Right ventricle myocardium superior (tissue), 1 donor: ENCODE measurements at places on chromosomes 1 and 21. TPM values are rescaled to one million over a fixed set of nuclear protein-coding genes. Genes with fewer than 3 reads are reported as not detected.

LDLRAD1 gene
- total RNA-seq, result not detected

OR2L2 gene
- not detected for total RNA-seq

S100A3 gene
- 0.70 TPM for total RNA-seq

CELA2A gene
- total RNA-seq, result not detected

TCHH gene
- total RNA-seq, result not detected

ANKRD35 gene
- 1.1 TPM for total RNA-seq

DPYD gene
- total RNA-seq, result 10.3 TPM

ZC3H11A gene
- 49.2 TPM for total RNA-seq

MFSD2A gene
- total RNA-seq, result 0.22 TPM

DNA sequence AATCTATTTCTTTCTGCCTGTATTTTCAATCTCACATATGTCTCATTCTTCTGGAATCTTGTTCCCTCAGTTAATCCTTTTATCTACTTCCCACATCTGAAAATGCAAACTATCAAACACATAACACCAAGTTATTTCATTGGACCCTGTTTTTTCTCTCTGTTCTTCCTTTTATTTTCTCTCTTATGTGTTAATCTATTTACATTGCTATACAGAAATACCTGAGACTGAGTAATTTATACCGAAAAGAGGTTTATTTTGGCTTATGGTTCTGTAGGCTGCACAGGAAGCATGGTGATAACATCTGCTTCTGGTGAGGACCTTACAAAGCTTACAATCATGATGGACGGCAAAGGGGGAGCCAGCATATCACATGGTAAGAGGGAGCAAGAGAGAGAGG, 247.6 kb downstream of the TGFB2 start:
- DNase-seq, result no peak

DNA sequence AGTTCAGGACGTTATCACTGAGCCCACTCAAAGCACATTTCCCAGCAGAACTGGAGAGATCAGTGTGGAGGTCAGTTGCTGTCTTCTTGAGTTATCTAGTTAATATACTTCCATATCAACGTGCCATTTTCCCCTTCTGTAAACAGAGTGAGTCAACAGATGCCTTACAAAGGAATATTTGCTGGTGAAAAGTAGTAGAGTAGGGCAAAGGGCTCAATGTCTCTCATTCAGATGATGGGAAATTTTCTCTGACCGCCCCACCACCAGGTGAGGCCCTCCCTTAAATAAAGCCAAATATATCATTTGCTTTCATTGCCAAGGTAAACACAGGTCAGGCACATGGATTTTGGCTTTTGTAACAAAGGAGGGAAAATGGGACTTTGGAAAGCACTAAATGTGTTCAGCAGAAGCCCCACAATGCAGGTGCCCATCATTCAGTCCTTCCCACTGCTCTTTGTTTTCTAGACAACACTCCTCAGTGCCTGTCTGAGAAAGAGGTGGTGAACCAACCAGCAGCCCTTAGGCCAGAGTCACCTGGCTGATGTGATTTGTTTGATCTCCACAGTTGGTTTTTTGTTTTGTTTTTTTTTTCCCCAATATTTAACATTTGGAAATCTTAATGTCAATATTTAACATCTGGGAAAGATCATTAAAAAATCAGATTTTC, 40.5 kb upstream of the SAMD13 start:
- no peak for DNase-seq

- DNase-seq, result no peak
Observed at GRCh38 chr1:216183007-216183406, 240.2 kb downstream of the USH2A start.

- DNase-seq, result no peak
Observed at GRCh38 chr1:7501084-7501491, 270.0 kb upstream of the VAMP3 start.

DNA sequence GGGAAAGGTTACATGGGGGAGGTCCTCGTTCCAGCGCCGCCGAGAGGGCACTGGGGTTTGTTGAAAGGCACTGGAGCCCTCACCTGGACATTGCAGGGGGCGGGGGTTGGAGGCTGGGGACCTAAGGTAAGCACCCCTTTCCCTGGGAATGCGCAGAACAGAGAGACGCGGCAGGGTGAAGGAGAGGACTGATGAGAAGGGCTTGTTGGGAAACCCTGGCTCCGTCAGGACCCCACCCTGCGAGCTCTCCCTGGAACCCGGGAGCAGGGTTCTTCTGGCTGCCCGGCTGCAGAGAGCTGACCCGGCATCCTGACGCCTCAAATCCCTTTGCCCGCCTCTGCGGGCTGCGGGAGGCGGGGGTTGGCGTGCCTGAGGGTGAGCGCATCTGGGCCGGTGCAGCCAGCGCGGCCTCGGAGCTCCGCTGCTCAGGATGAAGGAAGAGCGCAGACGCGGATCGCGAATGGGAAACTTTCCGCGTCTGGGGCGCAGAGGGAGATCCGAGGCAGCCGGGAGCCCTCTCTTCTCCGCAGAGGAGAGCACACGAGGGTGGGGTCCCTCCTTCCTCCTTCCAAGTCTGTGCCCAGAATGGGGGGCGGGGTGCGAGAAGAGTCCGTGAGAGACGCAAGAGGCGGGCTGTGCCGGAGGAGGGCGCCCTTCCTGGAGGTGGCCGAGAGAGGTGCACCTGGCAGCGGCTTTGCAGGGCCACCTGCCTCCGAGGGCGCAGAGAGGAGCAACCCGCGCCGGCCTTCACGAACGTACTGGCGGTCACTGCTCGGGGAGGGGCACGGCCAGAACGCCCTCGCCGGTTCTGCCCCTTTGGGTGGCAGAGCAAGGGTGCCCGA, 2.4 kb downstream of the IGSF21 start:
- DNase-seq, result peak; percentile 70

DNA sequence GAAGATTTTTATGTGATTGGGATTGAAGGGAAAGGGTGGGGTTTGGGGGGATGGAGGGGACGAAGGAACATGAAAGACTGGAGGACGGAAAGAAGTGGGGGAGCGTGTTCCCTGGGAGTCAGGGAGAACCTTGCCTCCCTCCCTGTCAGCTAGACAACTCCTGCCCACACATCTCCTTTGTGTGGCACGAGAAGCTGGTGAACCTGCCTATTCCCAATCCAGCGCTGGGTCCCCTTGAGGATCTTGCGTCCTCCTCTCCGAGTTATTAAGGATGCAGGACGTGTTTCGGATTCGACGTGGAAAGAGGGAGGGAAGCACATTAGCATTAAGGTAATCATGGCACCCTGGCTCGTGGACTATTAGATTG, 1.4 kb downstream of the LRRC7 start:
- DNase-seq, result no peak

DNA sequence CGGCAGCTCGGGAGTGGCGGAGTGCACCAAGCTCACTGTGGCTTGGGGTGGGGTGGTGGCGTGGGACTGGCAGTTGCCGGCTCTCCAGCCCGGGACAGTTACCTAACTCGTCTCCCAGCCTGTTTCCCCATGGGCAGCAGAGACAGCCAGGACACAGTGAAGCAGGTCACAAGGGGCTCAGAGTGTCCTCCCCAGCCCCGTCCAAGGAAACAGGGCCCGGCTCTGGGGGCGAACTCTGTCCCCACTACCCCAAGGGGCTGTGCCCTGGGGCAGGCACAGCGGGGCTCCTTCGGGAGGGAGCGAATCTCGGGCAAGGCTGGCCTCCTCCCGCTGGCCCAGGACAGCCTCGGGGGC, 759 bp downstream of the GPR157 start:
- DNase-seq, result peak; percentile 64

DNA sequence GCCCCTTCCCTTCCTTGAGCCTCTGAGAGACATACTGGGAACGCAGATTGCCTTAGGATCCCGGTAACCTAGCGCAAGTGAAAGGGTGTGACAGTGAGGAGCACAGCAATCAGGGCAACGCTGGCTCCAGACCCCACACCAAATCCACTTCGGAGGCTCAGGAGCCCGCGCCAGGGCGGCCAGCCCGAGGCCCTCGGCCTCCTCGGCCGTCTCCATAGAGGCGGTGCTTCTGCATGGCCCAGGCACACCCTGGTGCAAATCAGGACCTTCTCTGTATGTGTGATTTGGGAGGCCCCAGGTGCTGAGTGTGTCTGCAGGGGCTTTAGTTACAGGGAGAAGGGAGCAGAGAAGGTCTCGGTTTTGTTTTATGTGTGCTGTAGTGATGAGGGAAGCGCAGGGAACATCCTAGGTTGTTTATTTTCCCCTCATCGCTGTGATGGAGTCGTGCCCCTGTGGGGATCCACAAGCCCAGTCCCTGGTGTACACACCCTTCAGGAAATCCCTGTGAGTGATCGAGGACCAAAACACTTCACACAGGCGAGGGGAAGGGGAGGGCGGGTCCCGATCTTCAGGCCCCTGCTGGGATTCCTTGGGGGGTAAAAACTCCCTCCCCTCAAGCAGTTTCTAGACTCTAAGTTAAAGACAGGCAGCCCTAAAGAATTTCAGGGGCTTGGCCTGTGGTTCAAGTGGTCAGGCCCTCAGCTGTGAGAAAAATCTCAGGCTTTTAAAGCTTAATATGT, 9.4 kb downstream of the KIAA1614 start:
- DNase-seq, result peak; percentile 22

GRCh38 chr1:58011978-58012377, 534.5 kb downstream of the OMA1 start:
- no peak for DNase-seq

DNA sequence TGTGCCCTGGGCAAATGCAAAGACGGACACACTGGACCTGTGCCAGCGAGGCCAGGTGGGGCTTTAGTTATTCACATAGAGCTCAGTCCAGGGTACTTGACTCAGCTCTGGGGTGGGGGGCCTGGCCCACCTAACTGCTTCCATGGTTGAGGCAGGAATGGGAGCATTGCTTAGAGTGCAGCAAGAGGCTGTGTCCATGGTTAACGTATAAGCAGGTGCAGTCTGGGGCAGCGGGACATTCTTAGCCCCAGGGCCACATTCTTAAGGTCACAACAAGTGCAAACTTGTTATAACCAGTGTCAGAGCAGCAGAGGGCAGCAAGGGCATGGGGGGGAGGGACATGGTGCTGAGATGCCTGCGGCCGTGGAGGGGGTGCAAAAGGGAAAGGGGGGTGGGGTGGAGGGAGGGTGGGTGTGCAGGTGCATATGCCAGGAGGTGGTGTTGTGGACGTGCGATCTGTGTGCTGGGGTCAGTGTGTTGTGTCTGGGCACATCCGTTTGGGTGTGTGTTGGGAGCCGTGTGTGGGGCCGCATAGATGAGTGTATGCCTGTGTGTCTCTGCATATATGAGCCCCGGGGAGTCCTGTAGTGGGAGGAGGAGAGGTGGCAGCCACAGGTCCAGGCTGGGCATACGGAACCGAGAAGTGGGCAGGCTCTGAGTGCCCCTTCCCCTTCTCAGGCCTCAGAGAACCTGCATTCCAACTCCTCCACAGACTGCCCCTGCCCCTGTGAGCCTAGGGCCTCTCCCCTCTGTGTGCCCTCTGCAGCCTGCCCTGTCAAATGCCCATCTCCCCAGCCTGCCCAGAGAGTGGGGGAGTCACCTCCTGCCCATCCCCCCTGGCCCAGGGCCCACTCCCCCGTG, 8.4 kb downstream of the KCNJ10 start:
- no peak for DNase-seq

GRCh38 chr1:189538271-189538670, 939.4 kb downstream of the BRINP3 start:
- no peak for DNase-seq
